NCI-H446 treated with DMSO at 0.1 percent for 48 hours (cell line): ENCODE measurements at places on chromosomes 2 and 18.
A peak's percentile ranks its signal among the peaks of the same experiment; 100 is the strongest.

DNA sequence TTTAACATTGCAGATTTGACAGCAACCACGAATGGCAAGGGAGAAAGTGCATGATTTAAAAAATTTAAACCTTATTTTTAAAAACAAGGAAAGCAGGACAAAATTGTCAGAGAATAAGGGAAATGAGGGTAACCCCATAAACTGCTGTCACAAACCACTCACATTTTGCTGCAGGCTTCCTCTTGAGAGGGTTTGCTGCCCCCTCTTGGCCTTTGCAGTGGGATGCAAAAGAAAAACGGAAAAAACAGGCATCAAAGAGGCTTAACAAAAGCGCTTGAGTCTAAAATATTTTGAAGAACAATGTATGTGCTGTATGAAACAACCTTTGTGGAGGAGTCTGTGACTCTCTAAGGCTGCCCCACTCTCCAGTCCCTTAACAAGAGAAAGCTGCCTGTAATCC is 91.6 kb downstream of the TMX3 start:
- peak; percentile 27 for DNase-seq

GRCh38 chr2:71003396-71003795 is 8.7 kb upstream of the TEX261 start:
- no peak for DNase-seq

DNA sequence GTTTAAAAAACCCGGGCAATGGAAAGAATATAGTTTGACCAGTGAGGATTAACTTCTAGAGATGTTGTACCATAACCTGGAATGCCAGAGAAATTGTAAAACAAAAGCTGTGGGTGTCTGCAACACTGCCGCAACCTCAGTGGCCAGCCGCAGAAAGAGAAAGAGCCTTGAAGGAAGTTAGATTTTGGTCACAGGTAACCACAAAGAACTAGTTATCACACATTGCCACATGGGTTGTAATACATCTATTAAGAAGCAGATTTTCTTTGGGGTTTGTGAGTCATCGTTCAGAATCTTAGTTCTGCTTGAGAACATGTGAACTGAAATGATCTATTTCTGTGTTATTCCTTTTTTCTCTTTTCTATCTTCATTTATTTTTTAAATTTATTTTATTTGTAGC is 222.9 kb upstream of the AGAP1 start:
- no peak for DNase-seq

GRCh38 chr2:145146691-145147090 is 626.8 kb upstream of the ZEB2 start:
- peak; percentile 5 for DNase-seq

GRCh38 chr2:45826460-45826859 is 175.0 kb downstream of the PRKCE start:
- DNase-seq: no peak

DNA sequence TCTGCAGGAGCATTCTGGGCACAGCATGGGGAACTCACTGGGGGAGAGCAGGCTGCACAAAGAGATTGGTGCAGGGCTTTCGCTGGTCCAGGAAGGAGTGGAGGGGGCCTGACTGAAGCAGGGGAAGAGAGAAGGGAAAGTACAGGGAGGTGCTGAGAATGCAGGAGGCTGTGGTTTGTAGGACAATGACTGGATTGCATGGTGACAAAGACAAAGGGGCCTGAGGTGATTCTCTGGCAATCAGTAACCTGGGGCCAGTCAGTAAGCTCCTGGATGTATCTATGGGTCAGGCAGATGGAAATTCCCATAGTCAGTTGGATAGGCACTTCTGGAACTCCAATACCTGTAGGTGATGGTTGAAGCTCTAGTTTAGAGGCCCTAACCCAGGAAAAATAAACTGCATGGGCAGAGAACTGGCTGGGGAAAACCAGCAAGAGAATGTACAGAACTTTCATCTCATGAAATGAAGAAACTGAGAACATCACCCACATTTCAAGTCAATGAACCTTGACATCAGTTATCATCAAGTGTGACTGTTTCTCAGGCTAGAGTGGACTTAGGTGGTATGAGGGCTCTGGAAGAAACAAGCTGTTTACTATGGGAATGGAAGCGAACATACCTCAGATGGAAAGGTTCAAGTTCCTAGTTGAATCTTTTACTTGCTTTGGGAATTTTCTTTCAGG is 193.2 kb downstream of the TPGS2 start:
- no peak for DNase-seq

DNA sequence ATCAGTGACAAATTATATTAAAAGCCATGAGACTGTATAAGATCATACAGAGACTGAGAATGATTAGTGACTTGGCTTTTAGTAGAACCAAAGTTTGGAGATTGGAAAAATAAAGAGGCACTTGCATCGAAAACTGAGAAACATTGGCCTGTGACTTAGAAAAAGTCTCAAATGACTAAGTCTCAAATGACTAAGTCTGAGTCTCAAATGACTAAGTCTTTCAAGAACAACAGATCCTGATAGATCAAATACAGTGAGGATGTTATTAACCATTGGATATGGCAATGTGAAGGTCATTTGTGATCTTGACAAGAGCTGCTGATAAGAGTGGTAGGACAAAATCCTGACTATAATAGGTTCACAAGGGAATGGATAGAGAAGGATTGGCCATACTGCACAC is 135.5 kb upstream of the FANCL start:
- DNase-seq: no peak
